ENCODE measurements at places on chromosomes 4 and X.

DNA sequence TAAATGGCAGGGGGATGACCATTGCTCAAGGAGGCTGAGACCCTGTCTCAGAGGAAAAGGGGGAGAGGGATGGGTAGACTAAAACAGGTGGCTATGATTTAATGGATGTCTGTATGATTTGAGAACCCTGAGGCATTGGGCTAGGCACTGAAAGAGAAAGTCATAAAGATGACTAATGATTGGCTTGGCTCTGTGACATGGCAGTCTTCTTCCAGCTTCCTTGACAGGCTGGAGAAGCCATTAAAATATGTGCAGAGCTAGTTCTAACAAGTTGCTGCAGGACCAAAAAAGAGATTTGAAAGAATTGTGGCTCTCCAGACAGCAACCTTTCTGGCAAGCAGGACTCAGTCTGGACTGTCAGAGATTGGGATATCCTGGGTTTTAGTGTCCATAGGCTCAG, 53.6 kb downstream of the AMER1 start:
- H3K27me3 ChIP-seq: no peaks in the 10 kb centered on the region
- H3K4me3 ChIP-seq: no peak overlapping the region
- no peaks in the 10 kb centered on the region for H3K36me3 ChIP-seq
- no peak for DNase-seq
- no peak overlapping the region for H3K27ac ChIP-seq

DNA sequence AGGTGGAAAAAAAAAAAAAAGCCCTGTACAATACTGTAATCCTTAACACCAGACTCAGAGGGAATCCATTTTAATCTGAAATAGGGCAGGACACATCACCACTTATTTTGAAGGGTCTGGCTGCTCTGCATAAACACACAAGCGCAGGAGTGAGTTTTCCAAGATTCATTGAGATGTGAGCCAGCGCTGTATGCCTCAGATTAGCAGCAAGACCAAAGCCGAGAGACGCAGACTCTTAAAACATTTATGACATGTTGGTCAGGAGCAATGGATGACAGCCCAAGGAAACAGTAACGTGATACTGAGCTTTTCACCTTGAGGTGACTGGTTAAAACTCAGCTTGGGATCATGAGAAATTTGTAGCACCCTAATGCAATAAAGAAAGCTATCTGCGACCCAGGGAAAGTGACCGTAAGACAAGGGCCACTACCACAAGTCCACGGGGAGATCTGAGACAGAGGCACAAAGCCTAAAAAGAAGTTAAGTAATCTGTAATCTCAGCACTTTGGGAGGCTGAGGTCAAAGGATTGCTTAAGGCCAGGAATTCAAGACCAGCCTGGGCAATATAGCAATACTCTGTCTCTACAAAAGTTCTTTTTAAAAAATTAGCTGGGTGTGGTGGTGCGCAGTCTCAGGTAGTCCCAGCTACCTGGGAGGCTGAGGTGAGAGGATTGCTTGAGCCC, 210.6 kb downstream of the COL25A1 start:
- no peaks in the 10 kb centered on the region for H3K36me3 ChIP-seq
- no peak overlapping the region for H3K4me3 ChIP-seq
- no peak for DNase-seq
- no peaks in the 10 kb centered on the region for H3K27me3 ChIP-seq
- H3K4me1 ChIP-seq: no peaks in the 10 kb centered on the region

GRCh38 chr4:150817017-150817416, 198.1 kb downstream of the LRBA start:
- H3K4me1 ChIP-seq: peaks cover 5% of the 10 kb centered on the region
- DNase-seq: peak; percentile 1
- no peak overlapping the region for H3K4me3 ChIP-seq
- H3K27me3 ChIP-seq: no peaks in the 10 kb centered on the region

GRCh38 chrX:134599184-134599914, 58.9 kb downstream of the PLAC1 start:
- H3K4me3 ChIP-seq: no peak overlapping the region
- H3K27ac ChIP-seq: no peak overlapping the region
- DNase-seq: peak; percentile 39
- no peaks in the 10 kb centered on the region for H3K36me3 ChIP-seq
- H3K27me3 ChIP-seq: no peaks in the 10 kb centered on the region

Data from astrocyte (in vitro differentiated cells and primary cell).